ENCODE measurements at places on chromosomes 16 and 17. TPM values are rescaled to one million over a fixed set of nuclear protein-coding genes. Genes with fewer than 3 reads are reported as not detected.

DHRS11 gene
- polyA plus RNA-seq: 8.5 TPM

CDRT15L2 gene
- not detected for polyA plus RNA-seq

TBX6 gene
- 0.04 TPM for polyA plus RNA-seq

MIEN1 gene
- polyA plus RNA-seq: 61.4 TPM

ABI3 gene
- 0.71 TPM for polyA plus RNA-seq

C16orf74 gene
- 2.9 TPM for polyA plus RNA-seq

NPIPA3 gene
- 4.4 TPM for polyA plus RNA-seq

Data from BJ (cell line).